ENCODE measurements at places on chromosomes 4 and X. TPM values are rescaled to one million over a fixed set of nuclear protein-coding genes. Genes with fewer than 3 reads are reported as not detected.

Gene SMARCA5
- total RNA-seq, result 69.2 TPM

Gene MAGEA2
- total RNA-seq, result 0.69 TPM

DNA sequence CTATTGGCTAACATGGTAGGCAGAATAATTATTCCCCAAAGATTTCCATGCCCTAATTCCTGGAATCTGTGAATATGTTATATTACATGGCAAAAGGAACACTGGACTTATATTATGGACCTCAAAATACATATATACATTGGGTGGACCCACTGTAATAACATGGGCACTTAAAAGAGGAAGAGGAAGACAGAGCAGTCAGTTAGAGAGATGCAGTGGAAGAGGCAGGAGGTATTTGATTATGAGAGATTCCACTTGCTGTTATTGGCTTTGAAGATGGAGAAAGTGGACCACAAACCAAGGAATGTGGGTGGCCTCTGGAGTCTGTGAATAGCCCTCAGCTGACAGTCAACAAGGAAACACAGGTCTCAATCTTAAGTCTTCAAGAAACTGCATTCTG is 14.0 kb upstream of the ART3 start:
- H3K27ac ChIP-seq, result no peak overlapping the region
- H3K4me3 ChIP-seq, result no peak overlapping the region
- no peak for DNase-seq
- H3K27me3 ChIP-seq, result peaks cover 10% of the 10 kb centered on the region
- peaks cover 9% of the 10 kb centered on the region for H3K4me1 ChIP-seq
- H3K36me3 ChIP-seq, result no peaks in the 10 kb centered on the region

Gene NDNF
- 14.6 TPM for total RNA-seq

DNA sequence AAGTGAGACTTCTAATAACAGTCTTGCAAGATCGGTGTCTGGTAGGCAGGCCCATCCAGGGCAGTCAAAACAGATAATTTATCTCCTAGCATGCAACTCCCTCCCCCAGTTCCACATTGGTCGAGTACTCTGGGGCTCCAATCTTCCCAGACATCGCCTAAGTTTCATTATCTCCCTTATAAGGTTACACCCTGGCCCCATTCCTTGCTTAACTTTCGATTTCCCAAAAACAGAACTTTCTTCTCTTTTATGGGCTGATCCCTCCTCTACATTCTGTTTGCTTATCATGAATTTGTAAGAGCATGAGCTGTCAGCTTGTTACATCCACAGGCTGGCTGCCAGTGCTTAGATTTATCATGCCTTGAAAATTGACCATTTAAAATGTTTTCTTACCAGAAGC is 471.3 kb downstream of the TECRL start:
- no peaks in the 10 kb centered on the region for H3K4me1 ChIP-seq
- H3K27ac ChIP-seq, result no peak overlapping the region
- DNase-seq, result no peak
- no peaks in the 10 kb centered on the region for H3K27me3 ChIP-seq
- no peak overlapping the region for H3K4me3 ChIP-seq

Gene SERPINA7
- total RNA-seq, result not detected

Gene ZNF185
- 99.1 TPM for total RNA-seq

Gene GDI1
- 159 TPM for total RNA-seq

DNA sequence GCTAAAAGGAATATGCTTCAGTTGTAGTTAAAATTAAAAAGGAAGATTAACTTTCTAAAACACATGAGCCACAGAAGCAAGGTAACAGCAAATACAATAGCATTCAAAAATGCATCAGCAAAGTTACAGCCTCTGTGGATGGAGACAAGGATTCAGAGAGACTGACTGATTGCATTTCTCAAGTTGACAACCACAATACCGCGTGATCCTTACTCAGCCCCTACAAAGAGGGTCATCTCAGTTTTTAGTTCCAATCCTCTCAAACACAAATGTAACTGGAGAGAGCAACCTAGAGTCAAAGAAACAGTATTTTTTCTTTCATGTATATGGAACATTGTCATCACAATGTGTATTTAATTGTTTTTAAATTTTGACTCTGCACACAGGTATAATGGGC is 14.2 kb upstream of the C1QTNF7 start:
- H3K4me1 ChIP-seq, result peaks cover 12% of the 10 kb centered on the region
- no peaks in the 10 kb centered on the region for H3K27me3 ChIP-seq
- H3K36me3 ChIP-seq, result no peaks in the 10 kb centered on the region
- no peak overlapping the region for H3K27ac ChIP-seq
- no peak overlapping the region for H3K4me3 ChIP-seq
- DNase-seq, result no peak

DNA sequence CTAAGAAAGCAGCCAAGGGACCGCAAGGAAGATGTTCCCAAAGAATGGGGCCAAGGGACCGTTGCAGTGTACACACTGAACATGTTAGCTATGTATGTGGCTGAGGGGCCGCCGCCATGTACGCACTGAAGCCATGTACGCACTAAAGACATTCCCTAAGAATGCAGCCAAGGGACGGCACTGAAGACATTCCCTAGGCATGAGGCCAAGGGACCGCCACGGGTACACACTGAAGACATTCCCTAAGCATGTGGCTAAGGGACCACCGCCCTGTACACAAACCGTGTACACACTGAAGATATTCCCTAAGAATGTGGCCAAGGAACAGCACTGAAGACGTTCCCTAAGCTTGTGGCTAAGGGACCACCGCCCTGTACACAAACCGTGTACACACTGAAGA is 54.0 kb downstream of the DHRSX start:
- H3K4me3 ChIP-seq, result no peak overlapping the region
- H3K27me3 ChIP-seq, result no peaks in the 10 kb centered on the region
- H3K27ac ChIP-seq, result no peak overlapping the region
- peaks cover 3% of the 10 kb centered on the region for H3K36me3 ChIP-seq

- no peak for DNase-seq
- no peaks in the 10 kb centered on the region for H3K36me3 ChIP-seq
- H3K27ac ChIP-seq, result peak overlapping the region; percentile 30
- H3K4me1 ChIP-seq, result peaks cover 15% of the 10 kb centered on the region
These were observed 239.7 kb upstream of the NOCT start for GRCh38 chr4:138775890-138776289.

GRCh38 chr4:75327804-75328512 is 186.2 kb downstream of the RCHY1 start:
- H3K27me3 ChIP-seq, result peaks cover 6% of the 10 kb centered on the region
- DNase-seq, result no peak
- no peak overlapping the region for H3K27ac ChIP-seq
- no peak overlapping the region for H3K4me3 ChIP-seq
- no peaks in the 10 kb centered on the region for H3K36me3 ChIP-seq
- peaks cover 11% of the 10 kb centered on the region for H3K4me1 ChIP-seq

DNA sequence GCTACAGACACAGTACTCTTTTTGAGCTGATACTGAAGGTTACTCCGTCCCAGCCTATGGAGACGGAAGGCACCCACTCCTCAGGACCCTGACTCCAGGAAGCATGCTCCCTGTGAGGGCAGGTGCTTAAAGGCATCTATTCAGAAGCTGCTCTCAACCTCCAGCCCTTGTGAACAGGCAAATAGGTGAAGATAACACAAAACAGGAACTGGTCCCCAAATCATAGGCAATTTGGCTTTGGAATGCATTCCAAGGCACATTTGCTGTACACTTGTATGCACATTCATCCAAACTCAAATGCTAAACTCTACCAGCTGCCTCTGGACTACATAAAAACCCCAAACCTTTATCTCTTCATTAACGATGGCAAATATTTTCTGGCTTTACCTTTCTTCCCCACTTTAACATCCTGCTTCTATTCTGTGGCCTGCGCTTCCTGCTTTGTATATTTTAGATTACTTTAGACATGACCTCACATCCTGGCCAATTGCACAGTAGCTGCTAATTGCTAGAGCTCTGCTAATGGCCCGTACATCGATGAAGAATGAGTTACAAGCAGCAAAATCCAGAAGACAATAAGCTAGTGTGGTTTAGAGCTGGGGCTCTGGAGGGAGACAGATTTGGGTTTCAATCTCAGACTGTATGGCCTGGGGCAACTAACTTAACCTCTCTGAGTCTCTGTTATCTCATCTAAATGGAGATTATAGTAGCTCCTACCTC is 3.2 kb downstream of the SEL1L3 start:
- peaks cover 12% of the 10 kb centered on the region for H3K36me3 ChIP-seq
- no peak overlapping the region for H3K27ac ChIP-seq
- peaks cover 41% of the 10 kb centered on the region for H3K27me3 ChIP-seq
- DNase-seq, result no peak
- peaks cover 29% of the 10 kb centered on the region for H3K4me1 ChIP-seq

- peak overlapping the region; percentile 15 for H3K27ac ChIP-seq
- H3K27me3 ChIP-seq, result no peaks in the 10 kb centered on the region
- H3K4me1 ChIP-seq, result peaks cover 10% of the 10 kb centered on the region
- DNase-seq, result no peak
These were observed 6.4 kb downstream of the RPL9 start for GRCh38 chr4:39452153-39452859.
